Esophagus squamous epithelium (tissue), 5 donors: ENCODE measurements at places on chromosomes 4 and X.

GRCh38 chr4:57639561-57640382 lies 529.6 kb upstream of the IGFBP7 start:
- no peak for DNase-seq

DNA sequence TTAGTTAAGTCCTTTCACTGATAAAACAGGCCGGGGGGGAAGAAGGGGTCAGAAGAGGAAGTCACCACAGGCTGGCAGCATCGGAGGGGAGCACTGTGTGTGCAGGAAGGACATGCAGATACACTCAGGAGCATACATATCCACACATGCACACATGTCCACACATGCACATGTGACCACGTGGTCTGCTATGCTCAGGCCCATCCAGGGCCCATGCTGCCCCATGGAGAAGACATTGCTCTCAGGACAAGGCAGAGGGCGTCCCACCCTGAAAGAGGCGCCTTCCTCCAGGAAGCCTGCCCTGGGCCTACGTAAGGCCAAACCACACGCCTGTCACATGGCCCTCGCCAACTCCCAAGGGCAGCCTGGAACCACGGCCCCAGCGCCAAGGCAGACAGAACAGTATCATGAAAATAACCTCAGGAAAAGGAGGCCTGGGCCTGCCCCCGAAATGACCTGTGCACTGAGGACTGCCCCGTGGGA lies 15.8 kb downstream of the WDR1 start:
- DNase-seq, result no peak

GRCh38 chr4:169263791-169264392 lies 6.9 kb downstream of the SH3RF1 start:
- no peak for DNase-seq

- DNase-seq, result no peak
Observed at GRCh38 chrX:1244164-1245076, 24.2 kb upstream of the CSF2RA start.

- DNase-seq, result no peak
Observed at GRCh38 chr4:122540838-122541237, 80.0 kb downstream of the IL21 start.

GRCh38 chrX:21806691-21807090 lies 32.7 kb upstream of the MBTPS2 start:
- no peak for DNase-seq

GRCh38 chr4:34250562-34250961 lies 1993.8 kb downstream of the ARAP2 start:
- no peak for DNase-seq

- DNase-seq, result no peak
Observed at GRCh38 chr4:123939621-123940020, 543.0 kb downstream of the SPRY1 start.

DNA sequence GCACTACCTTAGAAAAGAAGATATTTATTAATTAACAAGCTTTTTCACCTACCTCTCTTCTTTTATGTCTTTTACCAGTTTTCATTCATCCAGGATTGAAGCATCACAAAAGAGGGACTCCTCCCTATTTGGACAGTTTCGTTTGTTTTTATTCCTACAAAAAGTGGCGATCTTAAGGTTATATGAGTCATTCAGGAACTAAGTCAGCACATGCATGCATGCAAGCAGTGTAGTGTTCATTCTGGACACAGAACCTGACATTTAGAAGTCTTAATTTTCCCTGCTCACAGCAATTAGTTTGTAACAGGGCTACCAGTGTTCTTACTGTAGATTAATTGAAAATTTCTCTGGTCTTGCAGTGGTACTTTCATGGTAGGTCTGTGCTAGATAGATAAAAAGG lies 47.9 kb upstream of the QRFPR start:
- no peak for DNase-seq

DNA sequence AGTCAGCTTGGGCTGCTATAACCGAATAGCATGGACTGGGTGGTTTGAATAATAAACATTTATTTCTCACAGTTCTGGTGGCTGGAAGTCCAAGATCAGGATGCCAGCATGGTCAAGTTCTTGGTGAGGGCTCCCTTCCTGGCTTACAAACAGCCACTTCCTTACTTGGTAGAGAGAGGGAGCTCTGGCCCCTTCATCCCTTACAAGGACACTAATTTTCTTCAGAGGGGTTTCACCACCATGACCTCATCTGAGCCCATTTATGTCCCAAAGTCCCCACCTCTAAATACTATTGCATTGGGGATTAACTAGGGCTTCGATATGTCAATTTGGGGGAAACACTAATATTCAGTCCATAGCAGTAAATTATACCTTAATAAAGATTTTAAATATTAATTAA lies 61.8 kb downstream of the CLNK start:
- DNase-seq, result no peak

GRCh38 chr4:156619154-156619934 lies 352.3 kb downstream of the PDGFC start:
- no peak for DNase-seq

- DNase-seq, result no peak
Observed at GRCh38 chr4:176758731-176759130, 34.0 kb downstream of the VEGFC start.

GRCh38 chr4:181061787-181062186 lies 1181.4 kb upstream of the TENM3 start:
- no peak for DNase-seq
